ENCODE measurements at places on chromosomes 7 and 10.

DNA sequence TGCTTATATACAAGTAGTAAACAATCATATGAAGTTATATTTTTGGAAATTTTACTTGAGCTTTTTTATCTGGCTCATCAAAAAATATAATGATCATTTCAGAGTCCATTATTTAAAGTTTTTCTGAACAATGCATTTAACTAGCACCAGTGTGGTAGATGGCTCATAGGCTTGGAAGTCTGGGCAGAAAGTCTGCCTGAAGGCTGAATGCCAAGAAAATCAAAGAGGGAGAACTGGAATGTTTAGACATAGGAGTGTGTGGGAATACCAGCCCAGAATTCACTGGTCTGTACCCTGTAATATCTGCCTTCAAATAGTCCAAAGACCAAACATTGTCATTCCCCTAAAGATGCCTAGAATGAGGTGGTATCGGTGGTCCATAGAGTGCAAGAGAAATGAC lies 40.3 kb upstream of the ANK3 start:
- no peak for DNase-seq

- no peak for DNase-seq
Observed at GRCh38 chr10:29658984-29659965, 24.5 kb upstream of the SVIL start.

DNA sequence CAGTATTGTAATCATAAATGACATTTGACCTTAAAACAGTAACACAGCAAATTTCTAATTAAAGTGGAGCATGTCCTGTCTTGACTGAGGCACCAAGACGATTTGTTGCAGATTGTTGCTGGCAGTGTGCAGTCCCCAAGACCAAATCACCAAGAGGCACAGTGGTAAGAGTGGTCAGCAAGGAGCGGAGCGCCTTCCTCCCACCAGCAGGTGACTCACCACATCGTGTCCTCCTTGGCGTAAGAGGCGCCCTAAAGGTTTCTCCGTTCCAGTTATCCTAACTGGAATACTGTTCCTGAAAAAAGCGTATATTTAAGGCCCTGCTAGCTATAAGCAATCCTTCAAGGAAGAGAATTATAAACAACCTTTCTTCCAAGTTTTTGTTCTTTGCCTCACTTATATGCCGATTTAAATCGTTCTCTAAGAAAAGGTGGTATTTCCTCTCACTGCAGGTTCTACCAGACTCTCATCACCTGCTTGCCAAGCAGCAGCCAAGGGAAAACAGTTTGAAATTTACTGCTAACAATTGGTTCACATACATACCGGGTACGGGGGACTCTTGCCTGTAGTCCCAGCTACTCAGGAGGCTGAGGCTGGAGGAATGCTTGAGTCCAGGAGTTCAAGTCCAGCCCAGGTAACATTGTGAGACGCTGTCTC lies 10.7 kb upstream of the REPIN1 start:
- no peak for DNase-seq

DNA sequence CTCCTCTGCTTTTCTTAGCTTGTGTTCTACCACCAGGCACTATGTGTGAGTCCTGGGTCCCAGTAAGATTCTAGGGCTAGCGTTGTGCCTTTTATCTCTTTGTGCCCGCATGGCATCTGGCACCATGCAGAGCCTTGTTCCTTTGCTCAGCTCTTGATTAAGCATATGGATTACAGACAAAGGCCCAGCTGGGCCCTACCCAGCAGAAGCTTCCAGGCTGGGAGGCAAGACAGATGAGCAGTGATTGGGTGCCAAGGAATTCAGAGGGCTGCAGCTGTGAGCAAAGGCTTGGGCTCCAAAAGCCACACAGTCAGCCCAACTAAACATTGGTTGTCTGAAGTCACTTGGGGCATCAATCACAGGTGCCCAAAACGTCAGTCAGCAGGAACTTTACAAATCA lies 2.0 kb downstream of the ACSM6 start:
- DNase-seq: no peak

DNA sequence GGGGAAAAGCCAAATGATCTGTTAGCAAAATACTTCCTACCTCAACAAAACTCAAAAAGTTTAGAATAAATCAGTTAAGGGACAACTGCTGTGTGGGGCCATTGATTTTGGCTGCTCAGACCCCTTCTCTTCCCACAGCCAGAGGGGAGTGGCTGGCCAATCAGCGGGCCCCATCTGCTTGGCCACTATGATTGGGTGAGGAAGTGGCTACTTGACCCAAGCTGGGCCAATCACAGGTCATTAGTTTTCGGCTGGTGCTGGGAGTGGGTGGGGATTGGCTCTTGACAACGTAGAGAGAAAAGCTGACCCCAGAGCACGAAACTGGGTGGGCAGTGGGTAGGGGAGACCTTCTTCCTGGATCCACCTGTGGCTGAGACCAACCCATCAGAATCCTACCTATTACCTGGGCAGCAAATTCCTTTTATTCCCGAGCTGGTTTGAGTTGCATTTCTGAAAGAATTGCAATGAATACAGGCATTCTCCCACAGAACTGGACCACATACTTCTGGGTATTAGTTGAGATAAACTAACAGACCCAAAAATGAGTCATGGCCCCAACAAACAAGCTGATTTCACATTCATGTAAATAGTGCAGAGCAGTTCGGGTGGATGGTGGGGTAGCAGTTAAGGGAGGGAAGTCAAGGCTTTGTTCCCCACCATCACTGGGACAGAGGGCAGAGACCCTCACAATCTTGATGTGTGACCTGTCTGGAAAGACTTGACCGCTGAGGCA lies 35.6 kb upstream of the HMX3 start:
- DNase-seq: no peak

DNA sequence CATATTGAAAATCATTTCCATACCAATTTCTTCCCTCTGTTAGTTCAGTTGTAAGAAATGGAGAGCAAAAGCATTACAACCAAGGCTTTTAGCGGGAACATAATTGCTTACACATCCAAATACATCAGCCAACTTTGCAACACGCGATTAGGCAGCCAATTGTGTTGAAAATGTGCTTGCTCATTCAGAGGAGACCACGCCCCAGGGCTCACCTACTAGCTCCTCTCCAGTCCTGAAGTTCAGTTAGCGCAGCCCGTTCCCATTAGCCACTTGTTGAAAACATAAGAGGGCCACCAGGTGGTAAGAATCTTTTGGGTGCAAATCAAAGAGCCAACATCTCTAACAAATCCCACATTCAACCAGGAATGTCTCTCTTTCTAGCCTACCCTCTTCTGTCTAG lies 213.2 kb upstream of the MDFIC start:
- no peak for DNase-seq

GRCh38 chr7:107277331-107277730 lies 108.5 kb downstream of the HBP1 start:
- DNase-seq: no peak

DNA sequence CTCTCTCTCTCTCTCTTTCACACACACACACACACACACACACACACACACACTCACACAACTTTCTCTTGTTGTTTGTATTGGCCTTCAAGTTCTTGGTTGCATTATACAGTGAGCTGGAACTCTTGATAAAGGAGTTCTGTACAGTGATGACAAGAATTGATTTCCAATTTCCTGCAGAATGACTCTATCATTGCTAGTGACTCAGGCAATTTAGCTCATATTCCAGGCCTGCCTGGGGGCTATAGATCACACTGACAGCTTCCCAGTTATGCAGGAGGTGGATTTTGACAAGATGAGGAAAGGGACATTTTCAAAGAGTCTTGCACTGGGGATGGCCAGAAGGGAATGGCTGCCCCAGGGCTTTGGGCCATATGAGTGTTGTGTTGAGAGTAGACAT lies 508.8 kb downstream of the TYW1 start:
- DNase-seq: no peak

- DNase-seq: no peak
Observed at GRCh38 chr7:108079276-108079647, 50.9 kb downstream of the LAMB4 start.

DNA sequence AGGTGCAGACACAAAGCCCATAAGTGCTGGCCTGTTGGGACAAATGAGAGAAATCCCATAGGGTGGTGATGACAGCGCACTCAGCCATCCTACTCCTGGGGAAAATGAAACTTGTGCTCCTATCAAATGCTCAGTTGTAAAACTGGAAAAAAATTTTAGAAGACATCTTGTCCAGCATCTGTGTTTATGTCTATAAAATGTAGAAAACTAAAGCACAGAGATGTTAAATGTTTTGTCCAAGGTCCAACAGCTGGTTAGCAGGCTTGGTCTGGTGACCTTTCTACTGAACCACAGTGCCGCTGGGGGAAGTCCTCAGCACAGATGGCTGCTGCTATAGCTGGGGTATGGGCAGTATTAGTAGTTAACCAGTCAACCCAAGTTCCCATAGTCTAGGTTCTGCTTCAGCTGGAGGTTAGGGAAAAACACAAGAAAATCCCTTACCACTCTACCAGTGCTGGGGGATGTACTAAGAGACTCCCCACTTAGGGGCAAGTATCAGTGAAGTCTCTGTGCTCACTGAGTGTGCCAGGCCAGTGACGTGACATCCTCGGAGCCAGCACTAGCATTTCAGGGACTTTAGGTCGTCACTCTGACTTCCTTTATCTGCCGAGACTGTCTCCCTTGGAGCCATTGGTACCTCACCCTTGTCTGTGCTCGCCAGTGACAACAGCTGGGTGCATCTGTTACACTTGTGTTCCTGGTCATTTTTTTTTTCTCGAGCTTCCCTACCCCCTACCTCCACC lies 1.9 kb downstream of the TSPAN33 start:
- no peak for DNase-seq

DNA sequence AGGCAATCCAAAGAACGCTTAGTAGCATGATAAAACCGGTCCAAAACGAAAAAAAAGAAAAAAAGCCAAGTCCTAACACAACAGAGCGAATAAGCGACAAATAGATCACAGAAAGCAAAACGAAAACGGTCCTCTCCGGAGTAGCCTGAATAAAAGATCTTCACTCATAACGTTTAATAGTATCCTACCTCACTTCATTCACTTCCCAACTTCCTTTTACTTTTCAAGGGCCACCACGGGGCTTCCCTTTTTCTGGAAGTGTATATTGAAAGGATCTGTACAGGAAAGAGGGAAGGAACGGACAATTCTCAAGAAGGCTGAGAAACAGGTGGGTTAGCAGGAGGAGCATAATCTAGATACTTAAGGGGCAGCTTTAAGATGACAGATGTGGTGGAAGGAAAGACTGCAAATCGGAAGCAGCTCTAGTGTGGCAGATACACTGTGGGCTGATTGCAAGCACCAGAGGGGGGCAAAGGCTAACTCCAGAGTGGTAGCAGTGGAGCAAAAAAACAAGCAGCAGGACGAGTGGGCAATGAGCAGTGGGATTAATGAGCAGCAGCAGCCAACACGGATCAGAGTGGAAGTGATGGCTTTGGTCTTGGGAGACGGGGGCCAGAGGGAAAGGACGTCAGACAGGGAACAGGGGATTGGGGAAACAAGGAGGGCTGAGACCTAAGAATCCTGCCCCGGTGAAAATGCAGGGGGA lies 866 bp downstream of the CNOT4 start:
- DNase-seq: no peak

DNA sequence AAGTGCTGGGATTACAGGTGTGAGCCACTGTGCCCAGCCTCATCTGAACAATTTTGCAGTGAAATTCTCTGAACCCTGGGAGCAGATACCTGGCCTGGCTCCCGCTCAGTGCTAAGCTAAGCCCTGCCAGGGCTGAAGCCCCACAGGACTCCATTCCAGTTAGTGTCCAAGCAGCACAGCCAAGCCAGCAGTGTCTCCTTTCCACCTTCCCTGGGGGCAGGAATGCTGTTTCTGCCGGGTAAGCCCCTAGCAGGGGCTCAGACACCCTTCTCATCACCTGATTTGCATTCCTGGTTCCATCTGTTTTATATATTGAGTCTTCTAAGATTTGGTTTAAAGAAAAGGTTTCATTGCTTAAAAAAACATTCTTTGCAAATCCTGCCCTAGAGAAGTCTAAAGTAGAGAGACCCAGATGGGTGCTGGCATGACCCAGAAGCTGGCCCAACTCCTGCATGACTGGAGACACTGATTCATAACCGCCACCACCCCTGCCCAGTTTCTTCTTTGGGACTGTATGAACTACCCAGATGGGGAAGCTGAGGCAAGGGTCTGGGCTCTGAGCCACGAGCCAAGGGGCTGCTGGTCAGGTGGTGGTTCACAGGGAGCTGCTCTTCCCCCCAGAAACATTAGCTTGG lies 14.0 kb downstream of the SLC13A4 start:
- DNase-seq: no peak

DNA sequence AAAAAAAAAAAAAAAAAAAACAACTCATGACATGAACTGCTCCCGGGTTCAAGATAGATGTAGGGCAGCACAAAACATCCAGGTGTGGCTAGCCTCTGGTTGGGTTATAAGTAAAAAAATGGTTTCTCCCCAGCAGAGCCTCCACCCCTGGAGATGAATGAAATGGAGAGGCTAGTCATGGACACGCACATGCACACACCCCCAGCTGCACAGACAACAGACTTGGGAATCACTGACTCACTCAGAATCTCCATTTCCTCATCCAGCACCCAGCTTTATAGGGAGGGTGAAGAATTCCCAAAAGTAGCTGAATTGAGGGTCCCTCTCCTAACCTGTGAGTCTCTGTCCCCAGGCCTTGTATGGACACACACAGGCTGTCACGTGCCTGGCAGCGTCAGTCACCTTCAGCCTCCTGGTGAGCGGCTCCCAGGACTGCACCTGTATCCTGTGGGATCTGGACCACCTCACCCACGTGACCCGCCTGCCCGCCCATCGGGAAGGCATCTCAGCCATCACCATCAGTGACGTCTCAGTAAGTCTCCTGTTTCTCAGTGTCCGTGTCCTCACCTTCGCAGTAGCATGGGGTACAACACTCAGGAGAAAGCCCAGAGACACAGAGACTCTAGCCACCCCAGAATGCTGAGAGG lies 35.0 kb upstream of the LRRC18 start:
- no peak for DNase-seq

GRCh38 chr10:29257106-29257783 lies 31.6 kb upstream of the LYZL1 start:
- DNase-seq: no peak
